ENCODE measurements at places on chromosomes 1 and 21. TPM values are rescaled to one million over a fixed set of nuclear protein-coding genes. Genes with fewer than 3 reads are reported as not detected.

LRRC52 gene
- not detected for total RNA-seq

SYT2 gene
- total RNA-seq: 0.64 TPM

VPS72 gene
- total RNA-seq: 48.1 TPM

LENEP gene
- not detected for total RNA-seq

ATP5PF gene
- total RNA-seq: 178 TPM

EXTL1 gene
- total RNA-seq: 0.17 TPM

LMO4 gene
- total RNA-seq: 221 TPM

PRXL2B gene
- 21.4 TPM for total RNA-seq

OBSCN gene
- 11.2 TPM for total RNA-seq

VWA1 gene
- total RNA-seq: 37.7 TPM

ANGPTL1 gene
- total RNA-seq: 68.8 TPM

GBP1 gene
- total RNA-seq: 18.9 TPM

UBL4B gene
- total RNA-seq: not detected

DNAJC28 gene
- 3.8 TPM for total RNA-seq

PDE9A gene
- 21.0 TPM for total RNA-seq

WDR26 gene
- 63.4 TPM for total RNA-seq

DNA sequence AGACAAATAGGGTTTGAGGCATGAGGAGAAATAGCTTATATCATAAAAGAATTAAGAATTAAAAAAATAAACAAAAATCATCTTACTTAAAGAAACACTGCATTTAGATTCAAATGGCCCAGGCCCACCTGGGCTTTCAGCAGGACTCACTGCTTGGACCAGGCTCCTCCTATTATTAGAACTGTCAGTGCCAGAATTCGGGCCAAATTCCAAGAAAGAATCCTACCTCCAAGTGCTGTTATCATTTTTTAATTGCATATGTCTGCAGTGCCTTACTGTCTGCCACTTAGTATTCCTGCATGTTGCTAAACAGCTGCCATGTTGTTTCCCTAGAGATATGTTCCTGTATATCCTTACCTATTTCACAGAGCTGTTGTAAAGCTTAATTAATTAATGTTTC, 112.0 kb downstream of the BARHL2 start:
- DNase-seq: no peak

GRCh38 chr21:38289705-38290485, 33.1 kb downstream of the KCNJ15 start:
- DNase-seq: peak; percentile 27

DNA sequence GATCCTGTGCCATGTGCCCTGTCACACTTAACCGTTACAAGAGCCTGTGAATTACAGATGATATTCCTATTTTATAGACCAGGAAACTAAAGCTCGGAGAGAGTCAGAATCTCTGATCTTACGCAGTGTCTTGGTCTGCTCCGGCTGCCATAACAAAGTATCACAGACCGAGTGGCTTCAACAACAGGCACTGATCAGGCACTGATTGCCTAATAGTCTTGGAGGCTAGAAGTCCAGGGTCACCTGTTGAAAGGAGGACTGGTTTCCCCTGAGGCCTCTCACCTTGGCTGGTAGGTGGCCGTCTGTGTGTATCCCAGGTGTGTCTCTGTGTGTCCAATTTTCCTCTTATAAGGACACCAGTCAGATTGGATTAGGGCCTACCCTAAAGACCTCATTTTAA, 31.5 kb upstream of the KCNE2 start:
- no peak for DNase-seq

DNA sequence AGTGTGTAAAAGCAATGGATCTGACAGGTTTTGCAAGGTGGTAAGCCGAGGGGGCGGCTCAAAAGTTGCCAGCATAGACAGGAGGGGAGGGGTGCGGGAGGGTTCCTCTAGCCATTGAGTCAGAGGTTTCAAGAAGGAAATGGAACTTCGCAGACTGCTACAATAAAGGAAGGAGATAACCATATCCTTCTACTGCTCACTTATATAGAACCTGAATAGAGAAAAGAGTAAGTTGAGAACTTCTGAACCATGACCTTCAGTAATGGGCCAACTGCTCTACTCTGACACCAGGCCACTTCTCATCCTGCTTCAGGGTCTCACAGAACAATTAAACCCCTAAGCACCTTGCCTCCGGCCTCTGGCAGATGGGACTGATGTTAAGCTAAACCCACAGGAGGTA, 26.3 kb upstream of the BCAR3 start:
- DNase-seq: no peak

DNA sequence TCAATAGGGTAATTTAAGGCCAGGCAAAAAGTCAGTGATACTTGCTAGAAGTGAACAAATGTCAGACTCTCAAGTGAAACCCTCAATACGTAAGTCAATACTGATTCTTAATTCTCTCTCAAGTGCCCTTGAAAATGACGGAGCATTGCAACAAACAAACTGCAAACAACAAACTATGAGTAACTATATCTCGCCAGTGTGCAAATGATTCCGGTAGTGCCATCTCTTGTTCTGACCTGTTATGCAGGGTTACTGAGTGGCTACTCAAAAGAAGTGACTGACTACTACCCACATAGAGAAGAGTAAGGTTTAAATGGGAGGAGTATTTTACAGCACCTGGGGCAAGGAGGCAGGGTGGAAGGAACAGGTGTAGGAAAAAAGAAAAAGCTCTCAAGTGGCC, 1.6 kb downstream of the SLC19A2 start:
- no peak for DNase-seq

GRCh38 chr1:31753707-31754349, 10.3 kb downstream of the ADGRB2 start:
- DNase-seq: peak; percentile 49

DNA sequence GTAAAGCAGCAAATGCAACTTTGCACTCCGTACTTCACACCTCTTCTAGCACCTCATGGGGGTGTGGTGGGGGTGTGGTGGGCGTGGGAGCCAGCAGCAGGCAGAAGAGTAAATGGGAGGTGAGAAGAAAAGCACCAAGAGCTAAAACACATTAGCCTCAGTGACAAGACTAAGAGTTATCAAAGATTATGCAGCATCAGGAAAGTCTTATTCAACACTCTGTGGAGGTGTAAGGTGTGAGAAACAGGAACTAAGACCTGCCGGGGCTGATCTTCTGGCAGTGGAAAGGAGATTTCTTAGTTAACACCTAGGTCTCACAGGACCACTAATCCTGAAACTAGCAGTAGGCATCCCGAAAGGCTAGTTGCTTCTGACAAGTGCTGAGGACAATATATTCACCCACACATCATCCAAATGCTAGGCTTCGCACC, 9.9 kb downstream of the TGFBR3 start:
- DNase-seq: no peak

- DNase-seq: no peak
Observed at GRCh38 chr1:3590139-3590763, 21.1 kb downstream of the MEGF6 start.

DNA sequence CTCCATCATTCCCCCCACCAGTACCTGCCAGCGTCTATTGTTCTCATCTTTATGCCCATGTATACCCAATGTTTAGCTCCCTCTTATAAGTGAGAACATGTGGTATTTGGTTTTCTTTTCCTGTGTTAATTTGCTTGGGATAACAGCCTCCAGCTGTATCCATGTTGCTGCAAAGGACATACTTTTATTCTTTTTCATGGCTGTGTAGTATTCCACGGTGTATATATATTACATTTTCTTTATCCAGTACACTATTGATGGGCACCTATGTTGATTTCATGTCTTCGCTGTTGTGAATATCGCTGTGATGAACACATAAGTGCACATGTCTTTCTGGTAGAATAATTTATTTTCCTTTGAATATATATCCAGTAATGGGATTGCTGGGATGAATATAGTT, 313.3 kb upstream of the GREM2 start:
- DNase-seq: no peak

DNA sequence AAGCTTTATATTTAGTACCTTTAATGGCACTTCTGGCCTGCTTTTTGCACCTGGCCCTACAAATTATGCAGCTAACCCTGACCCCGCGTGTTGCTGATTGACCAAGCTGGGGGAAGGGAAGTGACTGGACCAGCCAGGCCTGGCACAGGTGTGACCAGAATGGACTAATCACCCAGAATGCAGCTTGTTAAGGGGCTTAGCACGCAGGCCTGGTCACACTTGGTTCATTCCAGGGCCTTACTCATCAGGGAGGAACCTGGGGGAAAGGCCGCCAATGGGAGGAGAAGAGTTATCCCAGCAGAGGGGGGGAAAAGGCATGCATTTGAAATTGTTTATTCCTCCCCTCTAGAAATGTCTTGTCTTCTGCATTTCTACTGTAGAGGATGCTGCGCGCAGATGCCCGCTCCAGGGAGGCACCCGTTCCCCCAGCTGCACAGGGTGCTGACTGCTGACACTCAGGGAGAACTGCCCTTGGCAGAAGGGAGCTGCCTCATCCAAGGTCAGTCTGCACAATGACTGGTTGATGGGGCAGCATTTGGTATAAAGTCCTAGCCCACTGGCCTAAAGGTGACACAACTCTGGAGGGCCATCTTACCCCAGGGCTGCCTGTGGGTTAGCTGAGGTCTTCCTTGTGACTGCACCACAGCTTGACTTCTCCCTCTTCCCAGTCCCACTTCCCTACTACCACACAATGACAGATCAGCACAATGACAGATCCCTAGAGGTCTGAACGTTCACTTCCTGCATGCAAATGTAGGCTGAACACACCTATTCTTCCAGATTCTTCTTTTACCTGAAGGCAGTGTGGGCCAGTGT, 29.0 kb downstream of the DHCR24 start:
- DNase-seq: peak; percentile 27

DNA sequence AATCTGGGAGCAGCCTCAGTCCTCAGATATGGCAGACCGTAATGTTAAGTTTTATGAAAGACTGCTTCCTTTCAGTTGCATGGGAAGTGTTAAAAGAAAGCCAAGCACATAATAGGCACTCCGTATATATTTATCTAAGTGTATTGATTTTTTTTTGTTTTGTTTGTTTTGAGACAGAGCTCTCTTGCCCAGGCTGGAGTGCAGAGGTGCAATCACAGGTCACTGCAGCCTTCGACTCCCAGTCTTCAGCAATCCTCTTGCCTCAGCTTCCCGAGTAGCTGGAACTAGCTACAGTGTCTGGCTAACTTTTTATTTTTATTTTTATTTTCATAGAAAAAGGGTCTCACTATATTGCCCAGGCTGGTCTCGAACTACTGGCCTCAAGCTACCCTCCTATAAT, 341.8 kb downstream of the USH2A start:
- no peak for DNase-seq

GRCh38 chr1:97334454-97334853, 586.4 kb downstream of the DPYD start:
- no peak for DNase-seq

- no peak for DNase-seq
Observed at GRCh38 chr1:218739426-218739825, 394.3 kb downstream of the TGFB2 start.

GRCh38 chr1:151516031-151516511, 4.9 kb downstream of the CGN start:
- peak; percentile 48 for DNase-seq

- no peak for DNase-seq
Observed at GRCh38 chr1:90175490-90176167, 180.7 kb downstream of the ZNF326 start.

DNA sequence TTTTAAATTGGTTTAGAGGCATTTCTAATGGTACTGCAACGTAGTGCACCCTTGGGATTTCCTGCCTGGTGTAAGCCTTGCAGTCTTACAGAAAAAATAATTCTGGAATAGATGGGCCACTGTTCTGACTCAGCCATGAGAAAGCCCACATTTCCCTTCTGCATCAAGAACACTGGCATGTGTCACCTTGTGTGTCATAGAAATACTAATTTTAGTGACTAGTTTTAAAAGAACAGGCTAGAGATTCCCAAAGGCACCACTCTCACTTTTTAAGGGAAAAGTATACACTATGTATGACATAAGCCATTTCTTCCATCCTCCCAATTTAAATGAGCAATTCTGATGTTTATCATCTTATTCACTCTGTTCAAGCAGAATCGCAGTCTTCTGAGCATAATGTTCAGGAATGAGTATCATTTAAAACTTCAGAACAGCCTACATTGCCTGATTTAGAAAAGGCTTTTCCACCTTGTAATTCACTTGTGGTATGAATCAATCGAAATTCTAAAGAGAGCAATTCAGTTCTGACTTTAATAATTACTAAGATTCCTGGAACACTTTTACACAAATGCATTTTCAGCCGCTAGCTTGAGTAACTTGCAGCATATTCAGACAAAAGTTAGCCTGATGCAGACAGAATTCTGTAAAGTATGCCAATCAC, 18.8 kb downstream of the RGS13 start:
- no peak for DNase-seq

GRCh38 chr1:205669341-205670149, 10.8 kb downstream of the SLC45A3 start:
- no peak for DNase-seq

GRCh38 chr1:53485478-53486394, 26.5 kb downstream of the DMRTB1 start:
- DNase-seq: peak; percentile 94

DNA sequence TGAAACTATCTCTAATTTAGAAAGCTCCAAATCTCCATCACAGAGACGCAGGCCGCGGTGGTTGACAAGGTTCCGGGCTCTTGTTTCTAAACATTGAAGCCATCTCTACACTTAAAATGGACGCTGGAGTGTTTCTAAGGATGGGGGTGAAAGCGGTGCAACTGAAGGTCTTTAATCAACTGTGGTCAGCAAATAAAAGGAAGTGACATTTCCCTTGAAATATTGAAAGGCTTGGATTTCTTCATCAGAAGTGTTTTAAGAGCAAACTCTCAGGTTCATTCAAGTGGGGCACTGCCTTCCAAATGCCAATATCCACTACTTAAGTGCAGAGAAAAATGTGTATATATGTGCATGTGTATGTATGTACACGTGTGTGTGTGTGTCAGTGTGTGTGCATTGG, 117.3 kb downstream of the KAZN start:
- DNase-seq: no peak

- DNase-seq: no peak
Observed at GRCh38 chr1:55216096-55216495, 932 bp upstream of the USP24 start.

GRCh38 chr1:36126797-36127500, 1.9 kb upstream of the COL8A2 start:
- no peak for DNase-seq

DNA sequence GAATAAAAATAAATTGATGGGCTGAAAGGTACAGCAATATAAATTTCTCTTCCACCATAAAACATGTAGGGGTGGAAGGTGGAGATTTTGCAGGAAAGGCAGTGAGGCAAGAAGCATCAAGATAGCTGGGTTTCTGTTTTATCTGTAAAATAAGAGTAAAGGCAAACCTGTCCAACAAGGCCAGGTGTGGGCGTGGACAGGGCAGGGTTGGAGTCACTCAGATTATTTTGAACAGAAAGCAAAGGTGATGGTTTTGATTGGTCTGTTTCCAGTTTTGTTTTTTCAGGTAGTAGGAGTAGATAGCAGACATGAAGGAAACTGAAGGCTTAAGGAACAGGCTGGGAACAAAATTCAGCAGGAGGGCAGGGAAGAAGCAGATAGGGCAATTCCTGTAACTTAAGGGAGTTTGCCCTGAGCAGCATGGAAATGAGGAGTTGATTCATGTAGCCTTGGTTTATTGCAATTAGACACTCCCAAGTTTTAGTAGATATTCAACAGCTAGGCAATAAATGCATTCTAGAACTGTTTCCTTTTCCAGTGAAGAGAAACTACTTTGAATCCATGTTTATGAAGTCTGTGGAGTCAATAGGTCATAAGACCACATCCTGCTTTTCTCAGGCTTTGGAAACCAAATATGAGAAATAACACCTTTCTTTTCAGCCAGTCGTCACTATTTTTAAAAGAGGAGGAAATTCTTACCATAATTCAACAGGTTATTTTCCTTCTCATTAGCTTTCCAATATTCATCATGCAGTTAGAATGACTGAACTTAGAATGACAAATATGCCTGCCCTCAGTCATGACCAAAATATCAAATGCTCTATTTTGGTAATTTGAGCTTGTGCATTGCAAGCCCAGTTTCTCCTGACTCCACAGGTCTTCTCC, 38.7 kb upstream of the CD55 start:
- DNase-seq: no peak

All from hepatocyte (in vitro differentiated cells).